Neural cell (in vitro differentiated cells): ENCODE measurements at places on chromosomes 3 and 15. TPM values are rescaled to one million over a fixed set of nuclear protein-coding genes. Genes with fewer than 3 reads are reported as not detected.

Gene SCN11A
- 2.2 and 2.8 TPM in 2 replicates for polyA plus RNA-seq

Gene RHOV
- 1.9 and 2.8 TPM in 2 replicates for polyA plus RNA-seq

Gene IMPG2
- 5.2 and 6.3 TPM in 2 replicates for polyA plus RNA-seq

Gene MST1R
- 2.0 and 4.2 TPM in 2 replicates for polyA plus RNA-seq

Gene SNURF
- 15.1 and 19.9 TPM in 2 replicates for polyA plus RNA-seq

Gene TUBGCP5
- polyA plus RNA-seq = 23.3 and 30.3 TPM in 2 replicates

Gene SLC9A9
- 0.22 and 0.54 TPM in 2 replicates for polyA plus RNA-seq

Gene FBXO40
- polyA plus RNA-seq = not detected in 2 replicates

Gene GOLGA6A
- polyA plus RNA-seq = 0.50 TPM in 2 replicates

Gene KBTBD12
- polyA plus RNA-seq = not detected in 2 replicates

Gene PARP3
- 5.3 and 5.6 TPM in 2 replicates for polyA plus RNA-seq

Gene TGM5
- polyA plus RNA-seq = not detected in 2 replicates

Gene HYAL2
- 116 and 138 TPM in 2 replicates for polyA plus RNA-seq

Gene CALML4
- polyA plus RNA-seq = 0.43 and 0.82 TPM in 2 replicates

Gene HDGFL3
- 251 and 339 TPM in 2 replicates for polyA plus RNA-seq

Gene AMOTL2
- polyA plus RNA-seq = 30.1 and 56.6 TPM in 2 replicates

Gene ITGA11
- 0.04 TPM in 1 of 2 replicates, not detected in the other for polyA plus RNA-seq

Gene OR5H6
- polyA plus RNA-seq = not detected in 2 replicates

Gene DCBLD2
- polyA plus RNA-seq = 61.7 and 69.0 TPM in 2 replicates

Gene EXD1
- 0.40 TPM in 1 of 2 replicates, not detected in the other for polyA plus RNA-seq

Gene EPHB1
- 18.7 and 19.1 TPM in 2 replicates for polyA plus RNA-seq

Gene ZIC4
- polyA plus RNA-seq = 8.1 and 8.6 TPM in 2 replicates

Gene CYP1A2
- not detected in 2 replicates for polyA plus RNA-seq

Gene GOLGA8R
- 0.06 TPM in 1 of 2 replicates, not detected in the other for polyA plus RNA-seq

Gene APPL1
- polyA plus RNA-seq = 25.9 and 28.8 TPM in 2 replicates

Gene IL17RD
- 14.8 and 17.3 TPM in 2 replicates for polyA plus RNA-seq

Gene PROS1
- 2.8 and 4.9 TPM in 2 replicates for polyA plus RNA-seq

Gene MAP2K5
- polyA plus RNA-seq = 12.1 and 20.1 TPM in 2 replicates

Gene HDC
- polyA plus RNA-seq = 4.5 and 6.0 TPM in 2 replicates

Gene PLXNA1
- 65.6 and 86.8 TPM in 2 replicates for polyA plus RNA-seq

Gene PGBD4
- polyA plus RNA-seq = 1.2 and 2.4 TPM in 2 replicates

Gene GRAMD2A
- polyA plus RNA-seq = 1.9 and 3.2 TPM in 2 replicates

Gene PPP1R14D
- not detected in 2 replicates for polyA plus RNA-seq

Gene SCG3
- 61.3 and 68.7 TPM in 2 replicates for polyA plus RNA-seq

Gene SCAP
- polyA plus RNA-seq = 57.6 and 58.0 TPM in 2 replicates

Gene CA12
- 0.11 and 0.62 TPM in 2 replicates for polyA plus RNA-seq

Gene NCKIPSD
- polyA plus RNA-seq = 19.0 and 29.3 TPM in 2 replicates

Gene GPR87
- not detected in 2 replicates for polyA plus RNA-seq

Gene TRH
- 2.6 TPM in 2 replicates for polyA plus RNA-seq

Gene SPESP1
- polyA plus RNA-seq = not detected in 2 replicates

Gene SPSB4
- polyA plus RNA-seq = 6.1 and 7.7 TPM in 2 replicates

Gene RTP3
- polyA plus RNA-seq = not detected in 2 replicates

Gene TBC1D23
- 39.1 and 51.3 TPM in 2 replicates for polyA plus RNA-seq

Gene GALK2
- polyA plus RNA-seq = 26.3 and 33.3 TPM in 2 replicates

Gene PLSCR5
- 0.37 TPM in 1 of 2 replicates, not detected in the other for polyA plus RNA-seq

Gene IREB2
- 45.5 and 45.8 TPM in 2 replicates for polyA plus RNA-seq

Gene CIB1
- 9.4 and 10.2 TPM in 2 replicates for polyA plus RNA-seq

Gene DCLK3
- polyA plus RNA-seq = 0.84 and 1.5 TPM in 2 replicates
